ENCODE measurements at places on chromosomes 12 and 14.

- DNase-seq = no peak
Observed at GRCh38 chr12:90124914-90125313, 416.3 kb upstream of the ATP2B1 start.

GRCh38 chr14:76205708-76206107, 54.0 kb downstream of the GPATCH2L start:
- no peak for DNase-seq

DNA sequence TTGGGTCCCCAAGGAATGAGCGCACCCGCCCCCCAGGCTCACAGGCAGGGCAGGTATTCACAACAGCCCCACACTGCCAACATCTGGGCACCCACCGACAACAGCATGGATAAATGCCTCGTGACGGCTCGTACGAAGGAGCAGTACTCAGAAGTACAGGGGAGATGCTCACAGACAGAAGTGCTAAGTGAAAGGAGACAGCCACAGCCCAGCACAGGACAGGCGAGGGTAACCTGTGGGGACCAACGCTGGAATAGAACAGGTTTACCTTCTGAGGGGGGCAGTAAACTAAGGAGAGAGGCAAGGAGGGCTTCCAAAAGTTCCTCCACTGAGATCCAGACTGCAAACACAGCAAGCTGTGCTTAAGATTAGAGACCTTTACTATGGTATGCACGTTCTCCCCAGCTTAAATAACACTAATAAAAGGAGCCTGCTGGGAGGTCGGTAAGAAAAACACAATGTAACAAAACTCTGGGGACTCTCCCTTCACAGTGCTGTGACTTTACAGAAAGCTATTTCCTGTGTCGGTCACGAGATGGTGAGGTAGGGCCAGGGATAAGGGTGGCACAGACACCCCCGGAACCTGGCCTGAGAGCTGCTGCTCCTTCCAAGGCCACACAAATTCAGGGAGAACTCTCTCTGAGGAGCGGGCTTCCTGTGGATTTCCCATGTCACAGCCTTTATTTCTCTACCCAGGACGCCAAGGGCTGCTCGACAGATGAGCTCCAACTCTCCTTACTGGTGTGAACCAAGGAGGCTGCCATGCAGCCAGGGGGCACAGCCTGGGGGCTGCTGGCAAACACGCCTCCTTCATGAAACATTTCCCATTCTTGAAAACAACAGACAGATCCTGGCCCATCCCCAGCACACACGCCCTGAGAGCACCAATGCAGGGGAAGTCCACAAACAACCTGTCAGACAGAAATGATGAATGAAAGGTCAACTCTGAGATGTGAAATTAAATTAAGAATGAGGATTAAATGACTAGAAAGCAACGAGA, 26.3 kb downstream of the SLC15A4 start:
- DNase-seq = no peak

GRCh38 chr12:115946092-115946491, 331.4 kb downstream of the MED13L start:
- no peak for DNase-seq

- no peak for DNase-seq
Observed at GRCh38 chr14:103105580-103106150, 11.1 kb downstream of the EXOC3L4 start.

DNA sequence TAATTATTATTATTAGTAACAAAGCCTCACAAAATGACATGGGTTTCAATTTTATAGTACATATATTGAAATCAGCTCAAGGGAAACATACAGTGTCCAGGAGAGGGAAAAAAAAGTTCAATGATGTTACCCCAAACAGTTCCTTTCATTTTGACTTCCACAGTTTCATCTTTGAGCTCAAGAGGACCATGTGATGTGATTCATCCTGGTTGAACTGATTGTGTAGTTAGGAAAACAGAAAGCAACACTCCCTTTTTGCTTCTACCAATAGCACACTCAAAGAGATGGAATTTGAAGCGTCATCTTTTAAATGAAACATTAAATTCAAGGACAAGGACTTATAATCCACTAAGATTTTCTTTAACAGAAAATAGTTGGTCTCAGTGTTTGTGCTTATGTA, 461.0 kb downstream of the FOXG1 start:
- DNase-seq = peak; percentile 8
